Left renal pelvis (tissue), 4 donors: ENCODE measurements at places on chromosomes 13 and 19. TPM values are rescaled to one million over a fixed set of nuclear protein-coding genes. Genes with fewer than 3 reads are reported as not detected.

DNA sequence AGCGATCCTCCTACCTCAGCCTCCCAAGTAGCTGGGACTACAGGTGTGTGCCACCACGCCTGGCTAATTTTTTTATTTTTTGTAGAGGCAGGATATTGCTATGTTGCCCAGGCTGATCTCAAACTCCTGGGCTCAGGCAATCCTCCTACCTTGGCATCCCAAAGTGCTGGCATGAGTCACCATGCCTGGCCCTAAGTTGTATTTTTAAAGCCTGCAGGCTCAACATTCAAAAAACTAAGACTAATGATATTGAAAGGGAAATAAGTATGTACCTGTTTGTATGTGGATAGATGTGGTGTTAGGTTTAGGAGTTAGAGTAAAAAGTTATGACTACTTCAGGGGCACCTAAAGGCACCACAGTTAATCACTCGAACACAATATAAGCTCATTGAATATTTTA is 5.4 kb upstream of the IPO5 start:
- DNase-seq, result no peak

DNA sequence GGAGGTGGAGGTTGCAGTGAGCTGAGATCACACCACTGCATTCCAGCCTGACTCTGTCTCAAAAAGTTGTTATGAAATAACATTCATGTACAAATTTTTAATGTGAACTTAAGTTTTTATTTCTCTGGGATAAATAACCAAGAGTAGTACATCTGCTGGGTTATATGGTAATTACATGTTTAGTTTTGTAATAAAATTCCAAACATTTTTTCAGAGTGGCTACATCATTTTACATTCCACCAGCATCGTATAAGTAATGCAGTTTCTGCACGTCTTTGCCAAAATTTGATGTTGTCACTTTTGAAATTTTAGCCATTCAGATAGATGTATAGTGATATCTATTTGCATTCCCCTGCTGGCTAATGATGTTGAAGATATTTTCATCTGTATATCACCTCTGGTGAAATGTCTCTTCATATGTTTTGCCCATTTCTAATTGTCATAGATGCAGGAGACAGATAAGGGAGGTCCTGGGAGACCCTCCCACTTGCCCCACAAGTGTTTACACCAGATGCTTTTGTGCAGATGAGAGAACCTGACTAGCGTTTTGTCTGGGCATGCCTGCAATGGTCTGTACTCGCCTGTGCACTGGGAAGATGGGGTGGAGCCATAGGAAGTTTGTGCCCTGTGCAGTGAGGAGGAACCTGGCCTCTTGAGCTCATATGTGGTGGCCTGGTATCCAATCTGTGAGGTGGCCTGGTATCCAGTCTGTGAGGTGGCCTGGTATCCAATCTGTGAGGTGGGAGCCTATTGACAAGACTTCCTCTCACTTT is 12.7 kb upstream of the KBTBD6 start:
- no peak for DNase-seq

DNA sequence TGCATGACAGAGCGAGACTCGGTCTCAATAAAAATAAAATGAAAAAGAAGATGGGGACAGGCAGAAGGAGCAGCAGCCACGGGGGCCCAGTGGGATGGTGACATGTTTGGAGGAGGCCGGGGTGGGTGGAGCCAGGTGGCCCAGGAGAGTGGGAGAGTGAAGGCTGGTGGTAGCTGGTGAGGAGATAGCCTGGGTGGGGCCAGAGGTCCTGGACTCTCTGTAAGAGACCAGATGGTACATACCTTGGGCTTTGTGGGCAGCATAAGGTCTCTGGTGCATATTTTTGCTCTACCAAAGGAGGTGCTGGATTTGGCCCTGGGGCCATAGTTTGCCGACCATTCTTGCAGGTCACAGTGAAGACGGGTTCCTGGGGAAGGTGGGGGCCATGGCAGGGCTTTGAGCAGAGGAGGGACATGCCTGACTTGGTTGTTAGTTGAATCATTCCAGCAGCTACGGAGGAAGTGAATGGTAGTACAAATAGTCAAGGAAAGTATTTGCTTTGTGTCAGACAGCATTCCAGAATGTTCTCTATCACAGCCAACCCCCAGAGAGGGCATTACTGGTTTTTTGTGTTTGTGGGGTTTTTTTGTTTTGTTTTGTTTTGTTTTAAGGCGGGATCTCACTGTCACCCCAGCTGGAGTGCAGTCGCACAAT is 69.1 kb downstream of the ARHGEF18 start:
- DNase-seq, result no peak

MAST3 gene
- polyA plus RNA-seq, result 4.2 TPM

ETV2 gene
- 2.6 TPM for polyA plus RNA-seq

DNA sequence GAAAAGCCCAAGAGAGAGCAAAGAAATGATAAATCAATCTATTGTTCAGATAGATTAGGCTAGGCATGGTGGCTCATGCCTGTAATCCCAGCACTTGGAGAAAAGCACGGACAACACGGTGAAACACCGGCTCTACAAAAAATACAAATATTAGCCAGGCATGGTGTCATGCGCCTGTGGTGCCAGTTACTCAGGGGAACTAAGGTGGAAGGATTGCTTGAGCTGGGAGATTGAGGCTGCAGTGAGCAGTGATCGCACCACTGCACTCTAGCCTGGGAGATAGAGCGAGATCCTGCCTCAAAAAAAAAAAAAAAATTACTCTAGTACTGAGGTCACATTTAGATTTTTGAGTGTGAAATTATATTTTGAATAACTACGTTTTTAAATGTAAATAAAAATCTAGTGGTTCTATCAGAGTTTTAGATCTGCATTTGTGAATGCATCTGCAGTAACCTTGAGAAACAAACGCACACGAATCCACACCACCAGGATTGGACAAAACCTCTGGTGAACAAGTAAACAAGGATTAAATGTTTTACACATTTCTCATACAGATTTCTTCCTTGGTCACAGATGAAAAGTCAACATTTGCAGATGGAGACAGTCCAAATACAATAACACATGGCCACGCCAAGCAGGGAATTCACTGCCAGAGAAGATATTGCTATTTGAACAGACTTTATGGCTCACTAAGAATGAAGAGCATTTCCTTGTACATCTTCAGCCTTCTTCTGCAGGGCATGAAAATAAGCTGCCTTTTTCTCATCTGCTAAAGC is 917.6 kb downstream of the PCDH9 start:
- no peak for DNase-seq

TTC9B gene
- polyA plus RNA-seq, result not detected

PEG3 gene
- polyA plus RNA-seq, result 256 TPM

GADD45B gene
- polyA plus RNA-seq, result 144 TPM

OR7D2 gene
- polyA plus RNA-seq, result 0.09 TPM

DNA sequence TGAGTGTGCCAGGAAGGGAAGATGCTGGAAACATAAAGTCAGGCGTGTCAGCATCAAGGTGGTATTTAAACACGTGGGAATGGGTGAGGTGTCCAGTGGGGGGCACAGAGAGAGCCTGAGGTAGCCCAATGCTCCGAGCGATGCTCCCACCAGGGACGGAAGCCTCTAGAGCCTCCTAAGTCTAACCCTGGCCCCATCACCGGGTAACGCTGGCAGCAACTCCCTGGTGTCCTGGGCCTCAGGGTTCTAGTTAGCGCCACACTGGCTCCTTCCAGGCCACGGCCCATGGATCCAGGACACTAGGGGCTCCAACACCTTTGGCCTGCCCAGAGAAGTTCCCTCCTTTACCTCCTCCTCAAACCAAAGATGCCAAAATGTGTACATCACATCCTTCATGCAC is 65.4 kb downstream of the EPS15L1 start:
- DNase-seq, result no peak
